ENCODE measurements at places on chromosomes 7 and 10.

DNA sequence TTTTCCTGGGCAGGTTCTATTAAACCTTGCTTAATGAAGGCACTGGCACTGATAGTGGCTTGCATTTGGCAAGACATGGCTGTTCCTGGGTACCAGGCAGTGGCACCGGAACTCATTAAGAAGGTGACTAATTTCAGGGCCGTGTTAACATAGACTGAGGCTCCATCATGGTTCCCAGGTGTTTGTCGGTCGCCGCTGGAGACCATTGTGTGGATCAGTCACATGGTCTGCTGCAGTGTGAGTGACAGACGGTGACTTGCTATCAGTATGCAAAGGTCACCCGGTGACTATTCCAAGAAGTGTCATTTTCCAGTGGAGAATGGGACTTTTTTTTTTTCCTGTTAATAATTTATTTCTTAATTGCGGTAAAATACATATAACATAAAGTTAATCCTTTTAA, 106.3 kb downstream of the INSYN2A start:
- DNase-seq: no peak

DNA sequence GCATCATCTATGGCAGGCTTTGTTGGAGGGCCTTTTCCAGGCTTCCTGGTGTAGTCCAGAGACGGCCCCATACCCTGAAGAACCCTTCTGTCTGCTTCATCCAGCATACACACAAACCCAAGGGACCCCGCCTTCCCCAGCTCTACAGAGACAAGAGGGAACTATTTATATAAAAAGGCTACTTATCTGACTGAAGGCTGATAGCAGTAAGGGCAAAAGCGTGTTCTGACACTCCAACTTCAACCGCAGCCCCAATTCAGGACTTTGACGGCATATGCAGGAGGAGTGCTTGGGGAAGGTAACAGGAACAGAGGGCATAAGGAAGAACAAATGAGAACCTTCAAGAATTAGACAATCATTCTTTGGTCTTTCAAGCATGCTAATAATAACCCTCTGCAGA, 21.0 kb downstream of the GNA12 start:
- DNase-seq: no peak

DNA sequence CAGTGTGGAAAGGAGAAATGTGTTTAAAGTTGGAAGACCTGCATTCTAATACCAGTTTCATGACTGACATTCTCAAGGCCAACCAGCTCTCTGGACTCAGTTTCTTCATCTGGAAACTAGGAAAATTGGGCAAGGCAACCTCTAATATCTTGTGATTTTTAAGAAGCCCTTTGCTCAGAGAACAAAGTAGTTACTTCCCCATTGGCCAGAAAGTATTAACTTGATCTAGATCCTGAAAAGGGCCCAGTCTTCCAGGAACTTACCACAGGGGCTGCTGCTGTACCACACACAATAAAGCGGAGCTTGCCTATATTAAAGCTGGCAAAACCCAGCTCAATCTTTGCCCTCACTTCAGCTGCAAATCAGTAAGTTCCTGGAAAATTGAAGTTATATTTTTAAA, 155.6 kb upstream of the ADO start:
- no peak for DNase-seq

DNA sequence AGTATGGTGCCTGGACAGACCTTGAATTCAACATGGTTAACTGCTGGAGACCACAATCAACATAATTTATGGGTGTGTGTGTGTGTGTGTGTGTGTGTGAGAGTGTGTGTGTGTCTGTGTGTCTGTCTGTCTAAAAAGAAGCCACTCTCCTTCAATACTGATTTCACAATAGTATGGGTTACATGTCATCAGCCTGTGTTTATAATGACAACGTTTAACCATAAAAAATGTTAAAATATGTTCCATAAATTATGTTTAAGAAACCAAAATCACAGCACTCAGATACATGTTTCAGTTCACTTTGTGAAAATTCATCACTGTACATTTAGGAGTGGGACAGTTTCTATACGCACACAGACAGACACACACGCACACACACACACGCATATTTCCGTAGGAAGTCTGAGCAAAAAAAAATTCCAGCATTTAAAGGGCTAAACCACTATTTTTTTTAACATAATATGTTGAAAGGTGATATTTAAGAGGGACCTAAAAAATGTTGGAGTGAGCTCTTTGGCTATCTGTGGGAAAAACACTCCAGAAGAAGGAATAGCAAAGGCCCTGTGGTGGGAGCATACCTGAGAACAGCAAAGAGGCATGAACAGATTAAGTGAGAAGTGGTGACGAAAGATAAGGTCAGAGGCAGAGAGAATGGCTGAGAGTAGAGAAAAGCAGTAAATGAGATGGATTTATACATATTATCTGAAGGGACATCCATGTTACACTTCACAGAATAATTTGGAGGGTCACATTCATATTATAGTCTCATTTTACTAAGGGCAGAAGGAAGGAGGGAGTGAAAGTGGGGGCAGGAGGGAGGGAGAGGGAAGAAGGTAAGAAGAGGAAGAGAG, 10.9 kb downstream of the PDZD8 start:
- DNase-seq: no peak

DNA sequence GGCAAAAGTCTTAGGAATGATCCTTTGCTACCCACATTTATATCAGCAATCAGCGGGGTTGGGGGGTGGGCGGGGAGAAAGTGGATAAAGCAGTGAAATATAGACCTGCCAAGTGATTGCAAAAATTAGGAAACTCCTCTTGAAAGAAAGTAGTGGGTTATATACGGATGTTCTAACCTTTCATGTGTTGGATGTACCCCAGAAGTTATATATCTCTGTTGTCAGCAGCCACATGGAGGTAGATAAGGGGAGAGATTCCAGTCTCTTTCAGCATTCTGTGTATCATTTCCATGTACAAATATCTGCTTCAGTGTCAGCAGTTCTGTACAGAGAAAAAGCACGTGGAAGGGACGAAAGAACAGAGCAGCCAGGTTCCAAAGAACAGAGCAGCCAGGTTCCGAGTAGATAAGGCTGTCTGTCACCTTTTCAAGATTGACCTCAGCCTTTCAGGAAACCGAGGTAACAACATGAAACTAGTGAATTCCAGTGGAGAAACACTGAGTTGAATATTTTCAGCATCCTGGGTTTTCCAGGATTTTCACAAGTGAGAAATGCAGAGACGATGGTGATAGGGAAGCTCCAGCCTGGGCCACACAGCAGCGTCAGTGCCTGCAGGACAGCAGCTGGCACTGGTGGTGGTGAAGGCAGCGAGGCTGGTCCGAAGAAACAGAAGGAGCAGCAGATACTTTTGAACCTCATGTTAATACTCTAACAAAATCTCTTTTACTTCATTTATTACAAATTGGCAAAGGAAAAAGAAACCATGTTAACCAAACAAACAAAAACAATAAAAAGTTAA, 212.3 kb downstream of the C7orf25 start:
- DNase-seq: no peak

Measured in neural crest cell (in vitro differentiated cells).